ENCODE measurements at places on chromosomes 6 and 20.

DNA sequence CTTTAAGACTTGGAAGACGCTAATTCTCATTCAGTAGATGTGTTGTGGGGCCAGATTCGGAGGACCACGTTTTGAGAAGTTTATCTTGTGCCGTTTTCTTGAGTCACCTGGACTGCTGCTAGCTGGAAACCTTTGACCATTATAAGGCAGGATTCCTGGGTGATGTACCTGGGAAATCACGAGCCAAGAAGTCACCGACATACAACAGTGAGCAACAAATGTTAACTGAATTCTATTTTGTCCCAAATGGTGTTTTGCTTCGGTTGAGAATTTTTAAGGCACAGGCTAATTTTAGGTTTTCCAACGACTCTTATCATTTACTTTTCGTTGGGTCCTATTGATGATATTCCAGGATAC, 93.4 kb upstream of the BTN3A2 start:
- DNase-seq = no peak

- DNase-seq = no peak
These were observed 19.7 kb downstream of the UBE2V1 start for GRCh38 chr20:50093240-50093639.

DNA sequence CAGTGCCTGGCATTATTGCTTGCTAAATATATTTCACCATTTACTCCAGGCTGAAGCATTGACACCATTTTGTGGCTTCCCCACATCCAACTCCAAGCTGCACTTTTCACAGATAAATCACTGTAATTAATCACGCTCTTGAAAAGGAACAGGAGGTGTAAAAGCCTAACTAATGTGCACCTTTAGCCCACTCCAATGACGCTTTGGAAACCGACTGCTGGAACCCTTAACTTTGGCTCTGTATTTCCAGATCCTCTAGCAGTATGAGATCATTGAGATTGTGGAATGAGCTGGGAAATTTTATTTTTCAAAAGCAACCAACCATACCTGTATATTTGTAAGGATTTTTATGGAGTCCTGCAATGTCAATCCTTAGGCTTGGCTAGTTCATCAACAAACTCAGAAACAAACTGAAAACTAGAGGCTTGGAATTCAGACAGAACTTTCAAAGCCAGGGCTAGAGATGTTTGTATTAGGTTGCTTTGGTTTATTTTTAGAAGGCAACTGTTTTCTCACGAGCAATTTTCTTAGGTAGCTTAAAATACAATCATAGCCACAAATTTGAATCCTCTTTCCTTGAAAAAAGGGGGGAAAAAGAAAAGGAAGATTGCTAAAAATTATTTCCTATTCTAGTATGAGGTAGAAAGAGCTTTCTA, 52.8 kb upstream of the UTRN start:
- DNase-seq = no peak

- no peak for DNase-seq
These were observed 234.3 kb upstream of the PLN start for GRCh38 chr6:118313762-118314161.

DNA sequence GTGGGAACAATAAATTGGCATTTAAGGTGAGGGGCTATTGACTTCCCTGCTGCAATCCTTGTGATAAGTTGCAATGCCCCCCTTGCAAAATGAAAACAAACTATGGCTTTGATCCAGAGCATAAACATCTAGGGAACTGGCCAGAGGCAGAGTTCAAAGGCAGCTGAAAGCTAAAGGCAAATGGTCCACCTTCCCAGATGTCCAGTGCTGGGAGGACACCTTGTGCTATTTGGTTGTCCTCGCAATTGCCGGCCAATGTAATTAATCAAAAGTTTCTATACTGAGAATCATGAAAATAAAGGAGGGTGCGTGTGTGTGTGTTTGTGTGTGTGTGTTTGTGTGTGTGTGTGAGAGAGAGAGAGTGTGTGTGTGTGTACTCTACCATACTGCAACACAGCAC, 337.4 kb downstream of the CBLN4 start:
- DNase-seq = no peak

DNA sequence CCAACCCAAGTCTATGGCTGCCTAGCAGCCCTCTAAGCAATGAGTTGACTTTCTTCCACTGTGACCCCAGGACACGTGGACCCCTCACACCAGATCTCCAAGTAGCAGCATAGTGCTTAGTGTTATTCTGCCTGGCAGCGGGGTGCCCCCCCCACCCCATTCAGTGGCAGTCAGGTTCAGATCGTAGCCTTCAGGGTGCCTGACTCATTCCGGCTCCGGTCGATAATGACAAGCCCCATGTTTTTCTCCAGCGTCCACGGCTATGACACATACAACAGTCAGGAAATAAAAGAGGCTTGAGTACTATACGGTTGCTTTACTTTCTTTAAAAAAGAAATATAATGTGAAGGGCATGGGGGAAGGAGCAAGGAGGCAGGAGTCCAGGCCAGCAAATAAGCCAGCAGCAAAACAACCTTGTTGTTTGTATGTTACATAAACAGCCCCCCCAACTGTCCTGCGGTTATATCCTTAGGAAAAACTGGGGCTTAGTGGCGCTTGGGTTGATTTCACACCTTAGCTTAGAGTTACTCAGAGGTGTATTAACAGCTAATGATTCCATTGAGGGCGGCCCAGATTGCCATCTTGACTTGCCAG, 23.1 kb downstream of the GNAS start:
- no peak for DNase-seq

- no peak for DNase-seq
These were observed 23.5 kb downstream of the TM9SF4 start for GRCh38 chr20:32132911-32133549.

DNA sequence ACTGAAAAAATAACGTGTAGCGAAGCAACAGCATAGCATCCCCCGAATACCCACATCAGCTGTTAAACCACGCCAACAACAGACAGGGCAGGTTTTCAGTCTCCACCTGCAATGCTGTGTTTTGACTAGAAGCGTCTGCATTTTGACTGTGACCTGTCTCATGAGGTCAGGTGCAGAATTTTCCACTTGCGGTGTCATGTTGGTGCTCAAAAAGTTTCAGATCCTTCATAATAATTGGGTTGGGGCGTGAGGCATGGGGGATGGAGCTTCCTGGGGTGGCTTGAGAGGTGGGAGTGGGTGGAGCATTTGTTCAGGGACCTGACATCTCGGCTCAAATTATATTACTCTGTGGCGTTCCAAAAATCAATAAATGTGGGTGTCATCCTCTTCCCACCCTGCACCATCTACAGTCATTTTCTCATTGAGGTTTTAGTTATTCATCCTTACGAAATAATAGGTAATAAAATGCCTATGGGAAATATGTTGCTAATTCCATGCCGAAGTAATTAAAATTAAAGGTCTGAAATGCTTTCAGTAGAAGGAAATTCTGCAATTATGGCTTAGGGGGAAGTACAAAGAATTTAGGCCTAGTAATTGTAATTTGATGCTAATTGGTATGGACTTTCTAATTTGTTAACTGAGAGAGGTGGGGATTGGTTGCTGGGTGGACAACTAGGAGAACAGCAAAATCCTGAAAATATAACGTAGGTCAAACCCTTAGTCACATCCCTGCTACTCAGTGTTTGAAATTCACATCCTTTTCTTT, 81.0 kb downstream of the TIAM2 start:
- DNase-seq = no peak

DNA sequence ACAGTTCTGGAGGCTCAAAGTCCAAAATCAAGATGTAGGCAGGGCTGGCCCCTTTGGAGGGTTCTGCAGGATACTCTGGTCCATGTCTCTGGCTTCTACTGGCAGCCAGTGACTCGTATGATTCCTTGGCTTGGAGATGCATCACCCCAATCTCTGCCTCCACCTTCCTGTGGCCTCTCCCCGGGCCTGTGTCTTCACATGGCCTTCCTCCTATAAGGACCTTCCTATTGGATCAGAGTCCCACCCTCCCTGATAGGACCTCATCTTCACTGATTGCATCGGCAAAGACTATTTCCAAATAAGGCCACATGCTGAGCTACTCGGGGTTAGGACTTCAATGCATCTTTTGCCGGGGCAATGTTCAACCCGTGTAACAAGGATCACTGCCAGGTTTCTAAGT, 509.0 kb downstream of the CD83 start:
- DNase-seq = peak; percentile 54

GRCh38 chr6:57421503-57421902, 104.1 kb downstream of the PRIM2 start:
- DNase-seq = peak; percentile 2

DNA sequence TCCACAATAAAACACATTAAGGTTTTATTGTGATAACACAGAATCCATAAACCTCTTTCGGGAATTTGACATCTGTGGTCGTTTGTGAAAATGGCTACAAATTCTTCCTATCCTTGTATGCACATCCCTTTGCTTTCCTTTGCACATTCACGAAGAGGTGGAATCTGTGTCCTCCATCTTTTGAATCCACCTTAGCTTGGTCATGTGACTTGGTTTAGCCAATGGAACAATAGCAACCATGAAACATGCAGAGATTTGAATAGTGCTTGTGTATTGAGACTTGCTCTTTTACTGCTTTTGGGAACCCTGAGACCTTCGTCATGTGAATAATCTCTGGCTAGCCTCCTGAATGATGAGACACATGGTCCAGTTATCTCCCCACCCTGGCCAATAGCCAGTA, 49.7 kb upstream of the NOP56 start:
- DNase-seq = no peak

DNA sequence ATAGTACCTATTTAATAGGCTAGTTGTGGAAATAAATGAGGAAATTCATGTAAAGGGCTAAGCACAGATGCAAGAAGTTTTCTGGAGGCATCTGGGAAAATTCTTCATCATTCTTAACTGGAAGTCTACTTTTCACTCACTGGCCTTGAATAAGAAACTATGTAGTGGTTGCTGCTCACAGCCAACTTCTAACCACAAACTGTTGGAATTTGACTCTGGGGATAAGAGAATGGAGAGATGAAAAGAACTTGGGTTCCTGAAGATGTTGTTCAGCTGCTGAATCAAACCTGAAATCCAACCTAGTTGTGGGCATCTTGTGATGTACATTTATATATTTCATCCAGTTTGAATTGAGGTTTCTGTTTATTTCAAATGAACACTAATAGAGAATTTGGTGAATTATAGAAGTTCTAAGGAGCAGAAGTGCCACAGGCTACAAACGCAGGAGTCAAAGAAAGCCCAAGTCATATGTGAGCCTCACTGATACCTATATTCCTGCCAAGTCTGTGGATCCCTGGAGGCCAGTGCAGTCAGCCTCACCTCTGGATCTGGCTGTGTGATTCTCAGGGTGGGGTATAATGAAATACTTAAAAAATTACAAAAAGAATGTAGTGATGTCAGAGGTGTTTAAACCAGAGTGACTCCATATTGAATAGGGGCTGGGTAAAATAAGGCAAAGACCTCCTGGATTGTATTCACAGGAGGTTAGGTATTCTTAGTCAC, 18.7 kb upstream of the MEI4 start:
- DNase-seq = no peak

DNA sequence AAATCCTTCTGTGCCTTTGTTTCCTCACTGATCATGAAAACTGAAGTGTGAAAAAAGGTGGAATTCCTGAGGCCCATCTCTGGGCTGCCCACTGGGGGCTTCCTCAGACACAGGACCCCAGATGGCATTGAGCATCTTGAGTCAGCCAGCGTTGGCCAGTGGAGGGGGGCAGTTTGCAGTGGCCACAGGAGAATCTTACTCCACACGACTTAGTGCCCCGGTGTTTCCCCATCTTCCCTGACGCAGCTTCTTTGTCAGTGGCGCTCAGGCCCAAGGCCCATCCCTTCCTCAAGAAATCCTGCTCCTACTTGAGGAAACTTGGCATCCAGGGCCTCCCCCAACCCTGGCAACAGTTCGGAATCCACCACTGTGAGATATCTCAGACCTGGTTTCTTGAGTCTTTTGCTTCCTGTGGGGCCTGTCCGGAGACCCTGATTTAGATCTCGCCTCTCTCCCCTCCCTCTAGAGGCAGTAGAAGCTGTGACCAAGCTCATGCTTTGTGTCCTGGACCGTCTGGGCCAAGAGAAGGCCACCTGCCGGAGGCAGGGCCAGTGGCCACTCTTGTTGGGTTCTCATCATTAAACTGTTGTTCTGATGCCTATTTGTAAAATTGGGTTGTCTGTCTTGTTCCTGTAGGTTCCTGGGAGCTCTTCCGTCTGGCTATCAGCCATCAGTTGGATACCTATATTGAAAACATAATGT, 20.2 kb upstream of the DLGAP4 start:
- DNase-seq = no peak

DNA sequence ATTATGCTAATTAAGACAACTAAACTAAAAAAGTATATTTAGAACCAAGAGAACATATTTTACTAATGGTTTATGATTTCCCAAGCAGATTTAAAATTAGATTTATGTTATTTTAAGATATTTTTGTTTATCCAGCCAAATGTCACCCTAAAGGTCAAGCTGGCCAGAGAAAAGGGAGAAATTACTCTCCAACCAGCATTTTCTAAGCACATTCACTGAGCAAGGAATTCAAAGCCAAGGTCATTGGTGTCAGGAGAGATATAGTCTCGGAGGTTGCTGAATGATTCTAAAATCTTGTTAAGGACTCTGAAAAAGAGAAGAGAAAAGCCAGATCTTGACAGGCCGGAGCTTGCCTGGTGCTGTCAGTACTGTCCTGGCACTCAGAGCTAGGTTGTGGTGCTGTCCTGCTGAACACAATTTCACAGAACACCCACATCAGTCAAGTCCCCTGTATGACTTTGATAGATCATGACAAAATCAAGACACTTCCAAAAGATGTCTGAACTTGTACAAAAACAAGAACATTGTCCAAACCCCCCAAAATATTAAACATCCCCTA, 222.3 kb upstream of the SMLR1 start:
- no peak for DNase-seq

- DNase-seq = no peak
These were observed 607.7 kb upstream of the CITED2 start for GRCh38 chr6:139982195-139982594.

GRCh38 chr6:39929733-39930461, 4.4 kb downstream of the MOCS1 start:
- no peak for DNase-seq

- DNase-seq = no peak
These were observed 54.9 kb upstream of the NHSL1 start for GRCh38 chr6:138554146-138554545.

- peak; percentile 64 for DNase-seq
These were observed 333.0 kb downstream of the CD83 start for GRCh38 chr6:14450578-14450977.

DNA sequence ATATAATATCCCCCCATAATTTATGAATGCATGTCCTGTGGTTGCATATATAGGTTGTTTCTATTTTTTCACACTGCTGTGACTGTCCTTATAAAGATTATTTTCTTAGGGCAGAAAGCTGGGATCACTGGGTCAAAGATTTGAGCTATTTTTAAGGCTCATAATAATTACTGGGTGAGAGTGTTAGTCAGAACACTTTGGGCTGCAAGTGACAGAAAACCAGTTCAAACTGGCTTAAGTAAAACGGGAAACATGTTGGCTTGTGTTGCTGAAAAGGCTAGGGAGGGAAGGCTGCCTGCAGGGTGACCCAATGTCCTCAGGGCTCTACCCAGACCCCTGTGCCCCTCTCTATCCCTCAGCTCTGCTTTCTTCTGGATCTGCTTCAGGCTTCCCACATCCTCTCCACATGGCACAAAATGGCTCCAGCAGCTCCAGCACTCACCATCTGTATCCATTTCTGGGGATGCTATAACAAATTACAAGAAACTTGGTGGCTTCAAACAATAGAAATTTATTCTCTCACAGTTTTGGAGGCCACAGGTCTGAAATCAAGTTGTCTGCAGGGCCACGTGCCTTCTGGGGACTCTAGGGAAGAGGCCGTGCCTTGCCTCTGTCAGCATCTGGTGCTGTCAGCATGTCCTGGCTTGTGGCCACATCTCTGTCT, 33.1 kb upstream of the MLN start:
- no peak for DNase-seq

GRCh38 chr6:144718431-144718830, 433.3 kb downstream of the UTRN start:
- DNase-seq = no peak

All from suppressor macrophage treated with lipopolysaccharide for 1 hour (primary cell).